IMR-90 (cell line): ENCODE measurements at places on chromosomes 1 and 21. TPM values are rescaled to one million over a fixed set of nuclear protein-coding genes. Genes with fewer than 3 reads are reported as not detected.

Gene B3GALT2
- 1.1 and 1.8 TPM in 2 replicates for polyA plus RNA-seq

Gene CBR3
- 15.4 and 18.7 TPM in 2 replicates for polyA plus RNA-seq

Gene RPE65
- polyA plus RNA-seq: not detected in 2 replicates

Gene C1QTNF12
- 1.1 and 2.6 TPM in 2 replicates for polyA plus RNA-seq

Gene ADGRL4
- polyA plus RNA-seq: 4.5 and 5.0 TPM in 2 replicates

Gene TIE1
- 7.5 and 8.5 TPM in 2 replicates for polyA plus RNA-seq

Gene TFF2
- not detected in 2 replicates for polyA plus RNA-seq

Gene AVPR1B
- not detected in 2 replicates for polyA plus RNA-seq

Gene WNT9A
- polyA plus RNA-seq: 0.36 and 0.42 TPM in 2 replicates

Gene OR10J1
- polyA plus RNA-seq: not detected in 2 replicates

Gene ELAPOR1
- polyA plus RNA-seq: 1.6 and 1.7 TPM in 2 replicates

Gene GBP6
- not detected in 2 replicates for polyA plus RNA-seq

Gene EDEM3
- 10.2 and 17.5 TPM in 2 replicates for polyA plus RNA-seq

DNA sequence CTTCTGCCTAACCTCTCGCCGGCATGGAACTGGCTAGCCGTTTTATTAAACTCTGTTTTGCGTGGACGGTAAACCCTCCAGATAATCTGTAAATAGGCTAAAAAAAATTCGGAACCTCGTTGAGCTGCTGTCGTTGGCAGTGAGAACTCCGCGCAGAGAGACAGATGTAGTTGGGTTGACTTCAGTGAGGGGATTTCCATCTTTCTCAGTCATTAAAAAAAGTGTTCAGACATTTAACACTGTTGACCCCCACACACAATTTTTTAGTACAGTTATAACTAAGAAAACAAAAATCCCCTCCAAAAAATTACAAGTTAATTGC is 464 bp downstream of the PARK7 start:
- DNase-seq: no peak

- DNase-seq: no peak
Measured at GRCh38 chr1:17852383-17852782, 97.2 kb downstream of the ACTL8 start.

GRCh38 chr1:29162025-29162424 is 19.7 kb downstream of the SRSF4 start:
- DNase-seq: no peak

- peak; percentile 85 for DNase-seq
Measured at GRCh38 chr1:109112652-109113285, 1.1 kb upstream of the ELAPOR1 start.

DNA sequence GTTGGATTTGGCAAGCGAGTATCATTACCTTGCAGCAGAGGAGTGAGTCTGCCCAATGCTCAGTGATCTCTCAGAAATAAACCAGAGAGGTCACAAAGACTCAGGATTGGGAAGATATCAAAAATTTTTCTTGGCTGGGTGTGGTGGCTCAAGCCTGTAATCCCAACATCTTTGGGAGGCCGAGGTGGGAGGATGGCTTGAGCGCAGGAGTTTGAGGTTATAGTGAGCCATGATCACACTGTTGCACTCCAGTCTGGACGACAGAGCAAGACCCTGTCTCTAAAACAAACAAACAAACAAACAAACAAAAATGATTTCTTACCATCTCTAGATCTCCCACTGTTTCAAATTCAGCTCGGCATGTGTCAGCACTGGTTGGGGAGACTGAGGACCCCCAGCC is 13.3 kb upstream of the BECN2 start:
- no peak for DNase-seq

DNA sequence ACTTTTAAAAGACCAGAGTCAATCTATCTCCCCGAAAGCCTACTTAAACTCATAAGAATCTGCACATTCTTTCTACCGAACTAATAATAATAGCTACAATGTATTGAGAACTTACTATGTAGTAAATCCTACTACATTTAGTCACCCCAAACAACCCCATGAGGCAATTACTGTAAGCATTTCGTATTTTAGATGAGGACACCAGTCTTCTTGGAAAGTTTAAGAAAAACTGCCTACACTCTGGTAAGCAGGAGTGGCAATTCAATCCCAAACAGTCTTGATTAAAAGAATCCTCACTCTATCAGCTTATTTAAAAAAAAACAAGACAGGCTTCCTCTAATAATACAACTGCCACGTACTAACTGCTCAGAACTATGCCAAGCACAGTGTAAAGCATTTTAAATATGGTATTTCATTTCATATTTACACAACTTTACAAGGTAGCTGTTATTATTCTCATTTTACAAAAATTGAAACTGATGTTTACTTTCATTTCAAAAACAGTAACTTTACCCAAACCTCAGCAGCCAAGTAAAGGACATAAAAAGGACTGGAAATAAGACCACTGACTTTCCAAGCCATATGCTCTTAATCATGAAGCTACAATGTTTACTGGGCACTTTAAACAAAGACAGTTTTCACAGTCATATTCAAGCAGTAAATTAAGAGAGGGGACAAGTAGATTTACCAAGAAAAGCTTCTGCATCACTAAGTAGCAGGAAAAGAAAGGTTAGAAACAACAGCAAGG is 13.9 kb downstream of the ARID4B start:
- peak; percentile 42 for DNase-seq

GRCh38 chr1:157306896-157307295 is 168.7 kb upstream of the ETV3 start:
- no peak for DNase-seq

GRCh38 chr1:241447031-241447644 is 72.4 kb downstream of the FH start:
- peak; percentile 8 for DNase-seq

DNA sequence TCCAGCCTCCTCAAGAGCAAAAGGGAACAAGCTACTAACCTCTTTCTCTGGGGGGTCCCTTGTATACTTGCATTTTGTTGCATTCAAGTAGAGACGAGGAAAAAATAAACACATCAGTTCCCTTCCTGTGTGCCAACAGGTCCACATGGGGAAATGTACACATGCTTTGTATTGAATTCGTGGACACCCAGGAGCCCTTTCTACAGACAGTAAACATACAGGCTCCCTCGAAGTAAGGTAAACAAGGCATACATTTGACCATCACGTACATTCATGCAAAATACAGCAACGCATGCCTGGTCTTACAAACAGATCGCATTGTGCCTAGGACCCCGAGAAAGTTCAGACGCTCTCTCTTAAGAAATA is 1.1 kb downstream of the KCND3 start:
- no peak for DNase-seq

DNA sequence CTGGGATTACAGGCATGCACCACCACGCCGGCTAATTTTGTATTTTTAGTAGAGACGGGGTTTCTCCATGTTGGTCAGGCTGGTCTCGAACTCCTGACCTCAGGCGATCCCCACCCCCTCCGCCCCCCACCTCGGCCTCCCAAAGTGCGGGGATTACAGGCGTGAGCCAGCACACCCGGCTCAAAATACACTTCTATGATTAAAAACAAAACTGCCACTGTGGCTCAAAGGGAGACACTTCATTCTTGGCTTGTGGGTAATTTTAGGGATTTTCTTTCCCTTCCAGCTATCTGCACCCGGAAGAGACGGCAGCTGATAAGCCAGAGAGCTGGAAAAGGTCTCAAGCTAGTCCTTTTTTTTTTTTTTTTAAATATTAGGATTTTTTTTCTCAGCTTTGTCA is 24.5 kb downstream of the TMPRSS2 start:
- DNase-seq: no peak

- no peak for DNase-seq
Measured at GRCh38 chr1:183194527-183195141, 8.6 kb downstream of the LAMC2 start.

DNA sequence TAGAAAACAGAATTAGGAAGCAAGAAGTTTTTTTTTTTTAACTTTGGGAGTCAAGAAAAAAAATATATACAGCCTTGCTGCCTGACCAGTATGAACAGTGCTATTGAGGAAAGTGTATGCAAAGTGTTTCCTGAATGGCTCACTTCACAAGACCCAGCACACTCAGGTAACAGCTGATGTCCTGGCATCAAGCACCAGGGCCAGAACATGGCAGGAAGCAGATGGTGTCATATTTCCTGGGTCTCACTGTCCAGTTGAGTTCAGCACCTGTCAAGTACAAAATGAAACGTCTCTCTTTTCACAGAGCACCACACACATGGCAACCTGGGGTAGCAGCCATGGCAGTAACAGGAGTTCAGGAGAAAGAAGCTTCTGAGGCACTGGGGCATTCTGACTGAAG is 372.3 kb downstream of the TTLL7 start:
- no peak for DNase-seq

- DNase-seq: no peak
Measured at GRCh38 chr1:160542303-160542945, 19.4 kb upstream of the SLAMF6 start.

DNA sequence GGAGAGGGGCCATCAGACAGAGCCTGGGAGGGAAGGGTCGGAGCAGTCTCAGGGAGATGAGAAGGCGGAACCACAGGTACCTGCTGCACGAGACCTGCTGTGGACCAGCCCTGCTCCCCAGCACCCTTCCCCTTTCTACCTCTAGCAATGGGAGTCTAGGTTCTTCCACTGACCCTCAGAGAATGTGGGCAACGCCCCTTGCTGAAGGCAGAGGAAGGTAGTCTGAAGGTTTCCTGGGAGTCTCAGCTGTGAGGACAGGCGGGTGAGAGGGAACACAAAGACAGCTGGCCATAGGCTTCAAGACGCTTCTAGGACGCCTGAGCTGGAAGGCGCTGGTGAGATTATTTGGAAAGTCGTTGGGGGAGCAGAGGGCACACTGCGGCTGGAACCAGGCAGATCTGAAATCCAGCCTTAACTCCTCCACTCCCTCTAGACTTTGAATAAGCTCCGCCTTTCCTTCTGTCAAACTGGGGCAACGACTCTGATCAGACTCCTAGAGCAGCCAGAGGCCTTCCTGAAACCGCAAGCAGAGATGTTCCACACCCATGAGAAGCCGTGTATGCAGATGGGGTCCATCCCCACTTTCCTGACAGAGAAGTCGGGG is 18.1 kb downstream of the SLC45A3 start:
- no peak for DNase-seq

DNA sequence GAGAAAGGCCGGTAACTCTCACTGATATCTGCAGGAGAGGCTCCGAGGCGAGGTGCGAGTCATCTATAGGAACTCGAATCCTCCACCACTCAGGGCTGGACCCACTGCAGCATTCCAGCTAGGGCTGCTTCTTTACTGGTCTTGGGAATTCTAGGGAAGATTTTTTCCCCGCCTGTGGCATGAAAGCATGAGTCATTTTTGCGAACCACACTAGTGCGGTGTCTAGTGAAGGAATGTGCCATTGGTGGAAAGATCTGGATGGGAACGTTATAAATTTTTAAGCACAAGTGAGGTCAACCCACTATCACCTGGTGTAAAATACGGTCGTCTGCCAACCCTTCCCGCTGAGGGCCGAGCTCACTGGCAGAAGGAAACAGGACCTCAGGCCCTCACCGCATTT is 49.7 kb downstream of the SYF2 start:
- peak; percentile 79 for DNase-seq

DNA sequence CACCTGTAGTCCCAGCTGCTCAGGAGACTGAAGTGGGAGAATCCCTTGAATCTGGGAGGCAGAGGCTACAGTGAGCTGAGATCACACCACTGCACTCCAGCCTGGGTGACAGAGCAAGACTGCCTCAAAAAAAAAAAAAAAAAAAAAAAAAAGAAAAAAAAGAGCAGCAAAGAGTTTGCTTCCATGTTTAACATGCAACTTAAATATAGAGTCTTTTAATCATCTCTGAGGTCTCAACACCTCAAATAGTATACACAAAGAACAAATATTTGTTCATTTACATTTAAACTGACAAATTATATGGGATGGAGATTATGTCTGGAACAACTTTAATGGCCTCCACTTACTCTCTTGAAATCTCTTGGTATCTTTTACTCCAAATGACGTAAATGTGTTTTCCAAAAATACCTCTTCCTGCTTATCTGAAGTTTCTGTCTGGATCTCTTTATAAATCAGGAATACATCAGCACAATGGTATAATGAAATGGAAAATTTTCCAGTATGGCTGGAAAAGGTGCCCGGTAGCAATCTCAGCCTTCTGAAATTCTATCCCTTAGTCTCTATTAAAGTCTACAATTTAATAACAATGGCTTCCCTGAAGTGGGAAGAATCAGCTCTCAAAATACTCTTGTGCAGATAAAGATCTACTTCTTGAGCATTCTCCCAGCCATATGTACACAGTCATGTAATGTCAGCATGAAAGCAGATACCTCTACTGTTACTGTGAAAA is 258.5 kb downstream of the OMA1 start:
- no peak for DNase-seq

GRCh38 chr21:46598581-46599572 is 6.0 kb downstream of the S100B start:
- DNase-seq: peak; percentile 92

DNA sequence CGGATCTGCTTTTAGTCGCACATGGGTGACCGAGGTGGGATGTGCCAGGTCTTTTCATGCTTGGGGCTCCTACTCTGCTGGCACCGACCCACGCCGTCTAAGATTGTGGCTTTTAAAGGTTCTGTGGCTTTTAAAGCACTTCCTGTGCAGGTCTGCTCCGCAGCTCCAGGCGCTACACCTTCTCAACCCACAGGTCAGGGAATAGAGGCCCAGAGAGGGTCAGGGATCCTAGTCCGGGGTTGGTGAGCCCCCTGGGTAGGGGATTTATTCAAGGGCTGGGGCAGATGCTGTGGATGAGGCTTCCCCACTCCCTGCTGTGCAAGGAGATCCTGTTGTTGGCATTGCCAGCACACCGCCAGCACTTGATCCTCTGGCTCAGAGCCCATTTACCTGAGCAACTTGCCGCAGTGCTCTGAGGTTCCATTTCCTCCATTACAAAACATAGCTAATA is 212.8 kb upstream of the RAB4A start:
- no peak for DNase-seq

- peak; percentile 70 for DNase-seq
Measured at GRCh38 chr1:243850452-243851256, 611 bp upstream of the AKT3 start.

GRCh38 chr1:48743480-48743879 is 33.2 kb downstream of the BEND5 start:
- no peak for DNase-seq

DNA sequence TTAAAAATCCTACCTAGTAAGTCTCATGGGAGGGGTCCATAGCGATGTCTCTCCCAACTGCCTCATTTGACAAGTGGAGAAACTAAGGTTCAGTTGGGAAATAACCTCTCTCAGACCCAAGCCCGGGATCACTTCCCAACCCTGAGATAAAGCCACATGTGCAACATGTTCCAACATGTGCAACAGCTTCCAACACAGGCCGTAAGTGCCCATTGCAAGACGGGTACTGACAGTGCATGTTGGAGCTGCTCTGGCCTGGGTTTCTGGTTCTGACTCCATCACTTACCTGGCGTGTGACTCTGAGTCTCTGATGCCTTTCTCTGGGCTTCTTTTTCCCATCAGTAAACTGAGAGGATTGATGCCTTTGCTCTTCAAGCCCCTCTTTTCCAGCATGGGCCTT is 38.0 kb upstream of the FOXO6 start:
- DNase-seq: no peak
